Kidney capillary endothelial cell (primary cell): ENCODE measurements at places on chromosomes 1 and 21.

DNA sequence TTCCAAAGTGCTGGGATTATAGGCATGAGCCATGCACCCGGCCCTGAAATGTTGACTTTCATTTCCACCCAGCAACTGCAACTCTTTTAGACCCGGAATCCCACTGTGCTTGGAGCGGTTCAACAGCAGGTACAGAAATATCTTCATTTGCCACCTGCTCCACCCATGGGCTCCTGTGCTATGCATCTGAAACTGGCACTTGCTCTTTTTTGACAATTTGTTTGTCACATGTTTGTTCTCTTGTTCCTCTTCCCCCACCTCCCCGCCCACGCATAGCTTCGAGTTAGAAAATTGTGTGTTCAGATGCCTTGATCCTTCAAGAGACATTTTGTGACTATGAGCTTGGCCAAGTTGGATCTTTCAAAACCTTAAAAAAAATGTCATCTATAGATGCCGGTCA, 2.4 kb upstream of the IFNLR1 start:
- no peak for DNase-seq

- DNase-seq = no peak
These were observed 153.2 kb downstream of the LYPLAL1 start for GRCh38 chr1:219326843-219327242.

DNA sequence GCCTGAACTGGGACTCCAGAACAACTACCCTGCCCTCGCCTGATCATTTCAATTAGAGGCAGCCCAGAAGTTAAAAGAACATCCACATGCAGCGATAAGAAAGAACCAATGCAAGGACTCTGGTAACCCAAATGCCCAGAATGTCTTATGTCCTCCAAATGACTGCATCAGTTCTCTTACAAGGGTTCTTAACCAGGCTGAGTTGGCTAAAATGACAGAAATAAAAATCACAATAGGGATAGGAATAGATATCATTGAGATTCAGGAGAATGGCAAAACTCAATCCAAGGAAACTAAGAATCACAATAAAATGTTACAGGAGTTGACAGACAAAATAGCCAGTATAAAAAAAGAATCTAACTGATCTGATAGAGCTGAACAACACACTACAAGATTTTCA, 80.1 kb upstream of the PTGFR start:
- DNase-seq = no peak

GRCh38 chr1:153827168-153827964, 52.2 kb downstream of the SLC27A3 start:
- DNase-seq = no peak

GRCh38 chr1:200872446-200873115, at the start of gene GPR25:
Gene GPR25 (plus strand): TSS chr1:200872981. CDS start chr1:200873038, 57 bp downstream.
- no peak for DNase-seq

- DNase-seq = no peak
These were observed 155.0 kb downstream of the SETD4 start for GRCh38 chr21:35905096-35905962.

GRCh38 chr1:226749467-226749866, 10.4 kb upstream of the ITPKB start:
- DNase-seq = no peak

GRCh38 chr1:183651612-183652011, 1.5 kb downstream of the APOBEC4 start:
- peak; percentile 58 for DNase-seq

- DNase-seq = no peak
These were observed 106.1 kb downstream of the NPHP4 start for GRCh38 chr1:5886140-5886483.

DNA sequence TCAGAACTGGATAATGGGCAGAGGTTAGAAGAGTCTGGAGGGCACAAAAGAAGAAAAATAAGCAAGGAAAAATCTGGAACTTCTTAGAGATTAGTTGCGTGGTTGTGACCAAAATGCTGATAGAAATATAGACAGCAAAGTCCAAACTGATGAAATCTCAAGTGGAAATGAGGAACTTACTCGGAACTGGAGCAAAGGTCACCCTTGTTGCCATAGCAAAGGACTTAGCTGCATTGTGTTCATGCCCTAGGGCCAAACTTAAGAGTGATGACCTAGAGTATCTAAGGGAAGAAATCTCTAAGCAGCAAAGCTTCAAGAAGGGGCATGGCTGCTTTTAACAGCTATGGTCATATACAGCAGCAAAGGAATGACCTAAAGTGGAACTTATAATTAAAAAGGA, 180.0 kb downstream of the TTLL7 start:
- DNase-seq = no peak

GRCh38 chr1:18198260-18198659, 90.7 kb downstream of the IGSF21 start:
- DNase-seq = no peak

GRCh38 chr1:32709075-32709474, 6.5 kb upstream of the SYNC start:
- no peak for DNase-seq
